ENCODE measurements at places on chromosomes 12 and 14.

- no peak for DNase-seq
Measured at GRCh38 chr12:14560904-14561574, 6.6 kb downstream of the PLBD1 start.

GRCh38 chr14:36028218-36028617, 148.3 kb downstream of the PTCSC3 start:
- DNase-seq, result no peak

DNA sequence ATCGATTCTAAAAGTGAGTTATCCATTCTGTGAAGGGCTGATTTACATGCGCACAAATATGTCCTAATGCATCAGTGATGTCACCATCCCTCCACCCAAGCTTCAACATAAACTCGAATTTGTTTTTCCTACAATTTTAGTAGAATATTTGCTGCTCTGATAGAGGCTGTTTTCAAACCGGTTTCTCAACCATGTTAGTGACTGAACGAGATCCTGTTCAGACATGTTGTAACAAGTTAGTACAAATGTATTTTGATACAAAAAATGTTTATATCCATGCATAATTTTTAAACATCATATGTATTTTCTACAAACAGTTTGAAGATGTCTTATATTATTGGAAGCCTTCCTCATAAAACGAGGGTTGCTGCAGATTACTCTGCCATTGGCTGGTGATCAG, 12.7 kb upstream of the PRB2 start:
- no peak for DNase-seq

GRCh38 chr14:99821519-99822508, 28.6 kb downstream of the EML1 start:
- no peak for DNase-seq

GRCh38 chr12:87363497-87364084, 665.6 kb downstream of the C12orf50 start:
- DNase-seq, result no peak

DNA sequence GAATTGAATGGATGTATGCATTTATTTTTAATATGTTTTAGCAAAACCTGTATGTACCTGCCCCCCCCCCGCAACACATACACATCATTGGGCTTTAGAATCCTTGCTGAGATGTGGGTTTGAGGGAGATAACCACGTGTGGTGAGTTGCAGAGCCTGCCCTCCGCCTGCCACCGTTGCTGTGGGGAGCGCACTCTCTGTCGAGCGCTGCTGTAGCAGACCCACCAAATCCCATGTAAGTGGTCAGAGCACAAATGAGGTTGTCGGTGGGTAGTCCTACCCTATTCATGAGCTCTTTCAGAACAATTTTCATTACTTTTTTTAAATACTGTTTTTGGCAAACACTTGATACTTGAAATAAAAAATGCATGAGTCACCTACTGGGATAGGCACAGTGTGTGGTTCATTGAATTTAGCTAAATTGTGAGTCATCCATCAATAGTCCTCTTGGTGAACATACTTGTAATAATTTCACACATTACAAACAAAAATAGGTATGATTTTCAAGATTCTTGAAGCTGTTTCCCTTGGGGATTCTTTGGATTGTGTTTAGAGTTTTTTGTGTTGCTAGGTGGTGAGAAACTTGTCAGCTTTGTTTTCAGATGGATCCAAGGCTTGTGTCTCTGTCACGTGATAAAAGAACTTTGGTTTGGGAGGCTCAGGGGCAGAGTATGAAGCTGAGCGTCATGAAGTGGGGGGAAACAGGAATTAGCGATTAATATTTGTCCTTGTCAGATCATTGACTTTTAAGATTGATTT, 107.6 kb downstream of the PTCSC3 start:
- no peak for DNase-seq

- no peak for DNase-seq
Measured at GRCh38 chr12:15056218-15056617, 83.4 kb downstream of the PDE6H start.

- no peak for DNase-seq
Measured at GRCh38 chr14:67908052-67908754, 88.6 kb downstream of the RAD51B start.

- DNase-seq, result no peak
Measured at GRCh38 chr14:56379956-56380355, 199.6 kb upstream of the TMEM260 start.

GRCh38 chr12:41221491-41221890, 33.4 kb downstream of the PDZRN4 start:
- no peak for DNase-seq

GRCh38 chr12:99498756-99499155, 148.8 kb upstream of the GARIN6 start:
- no peak for DNase-seq

DNA sequence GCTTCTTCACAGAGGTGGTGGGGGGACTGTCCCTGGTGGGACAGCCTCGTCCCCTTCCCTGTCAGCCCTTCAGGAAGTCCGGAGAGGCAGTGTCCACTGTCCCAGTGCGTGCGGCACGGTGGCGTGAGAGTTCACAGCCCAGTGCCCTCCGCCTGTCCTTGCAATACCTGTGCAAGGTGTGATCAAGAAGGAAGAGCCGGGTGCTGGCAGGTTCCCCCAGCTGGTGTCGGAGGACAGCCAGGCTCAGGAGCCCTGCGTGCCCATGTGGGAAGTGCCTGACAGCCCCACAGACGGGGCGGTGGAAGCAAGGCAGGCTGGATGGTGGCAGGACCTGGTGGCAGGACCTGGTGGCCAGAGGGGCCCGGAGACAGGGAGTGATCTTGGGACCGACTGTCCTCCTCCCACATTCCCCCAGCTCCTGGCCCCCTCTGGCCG, 16.4 kb downstream of the NOC4L start:
- DNase-seq, result no peak

DNA sequence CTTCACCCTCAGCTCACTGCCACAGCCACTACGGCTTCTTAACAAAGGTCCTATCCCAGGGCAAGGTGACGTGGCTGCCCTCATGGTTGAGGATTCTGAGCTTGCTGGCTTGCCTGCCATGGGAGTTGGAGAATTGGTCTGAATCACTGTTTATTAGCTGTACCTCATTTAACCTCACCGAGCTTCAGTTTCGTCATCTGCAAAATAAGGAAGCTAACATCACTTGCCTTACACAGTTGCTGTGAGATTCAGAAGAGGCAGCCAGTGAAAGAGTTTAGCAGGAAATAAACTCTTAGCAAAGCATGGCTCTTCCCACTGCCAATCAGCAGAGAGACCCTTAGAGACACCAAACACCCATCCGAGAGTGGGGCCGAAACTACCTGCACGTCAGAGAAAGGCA, 90.1 kb upstream of the KCNA1 start:
- DNase-seq, result no peak

- DNase-seq, result no peak
Measured at GRCh38 chr12:29731591-29731990, 52.2 kb downstream of the TMTC1 start.

DNA sequence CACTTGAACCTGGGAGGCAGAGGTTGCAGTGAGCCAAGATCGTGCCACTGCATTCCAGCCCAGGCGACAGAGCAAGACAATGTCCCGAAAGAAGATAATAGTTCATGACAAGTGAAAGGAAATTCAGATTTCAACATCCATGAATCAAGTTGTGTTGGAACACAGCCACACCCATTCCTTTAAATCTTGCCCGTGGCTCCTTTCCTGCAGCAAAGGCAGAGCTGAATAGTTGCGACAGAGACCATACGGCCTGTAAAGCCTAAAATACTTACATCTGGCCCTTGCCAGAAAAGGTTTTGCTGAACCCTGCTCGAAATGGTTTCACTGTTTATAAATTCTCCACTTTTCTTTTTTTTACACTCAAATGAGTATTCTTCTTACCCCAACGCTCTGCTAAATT, 17.7 kb upstream of the ITPK1 start:
- DNase-seq, result no peak

- no peak for DNase-seq
Measured at GRCh38 chr12:48693572-48693971, 11.5 kb upstream of the KANSL2 start.

DNA sequence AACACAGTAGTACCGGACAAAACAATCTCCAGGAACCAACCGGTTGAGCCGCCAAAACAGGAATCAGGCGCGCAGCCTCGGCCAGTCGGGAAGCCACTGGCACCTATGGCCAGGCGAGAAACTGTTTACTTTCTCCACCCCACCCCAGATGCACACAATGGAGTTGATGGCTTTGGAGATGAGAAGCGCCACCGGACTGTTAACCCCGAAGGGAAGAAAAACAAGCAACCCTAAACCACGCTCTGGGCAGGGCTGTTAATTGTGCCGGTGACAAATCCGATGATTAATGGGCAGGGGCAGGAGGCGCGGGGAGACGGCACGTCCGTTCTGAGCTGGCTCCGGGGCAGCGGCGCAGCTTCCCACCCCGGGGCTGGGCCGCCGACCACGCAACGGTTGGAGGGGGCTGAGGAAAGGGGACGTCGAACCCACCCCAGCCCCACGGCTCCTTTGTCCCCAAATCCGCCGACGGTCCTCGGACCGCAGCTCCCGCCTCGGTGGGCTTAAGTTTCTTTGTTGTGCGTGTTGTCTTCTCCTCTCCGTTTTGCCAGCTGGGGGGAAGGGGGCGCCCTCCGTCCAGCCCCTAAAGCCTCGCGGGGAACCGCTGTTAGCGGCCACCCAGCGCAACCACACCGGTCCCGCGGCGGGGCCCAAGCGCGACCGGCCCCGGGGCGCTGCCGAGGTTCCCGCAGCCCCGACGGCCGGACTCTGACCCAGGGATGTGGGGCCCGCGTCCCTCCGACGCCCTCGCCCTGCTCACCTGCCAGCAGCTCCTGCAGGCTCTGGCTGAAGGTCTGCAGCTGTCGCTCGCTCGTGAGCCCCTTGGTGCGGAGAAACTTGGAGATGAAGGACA, 790 bp downstream of the BTG1 start:
- DNase-seq, result peak; percentile 34

- no peak for DNase-seq
Measured at GRCh38 chr12:106152334-106152733, 13.6 kb upstream of the NUAK1 start.

GRCh38 chr12:30074916-30075315, 291.2 kb upstream of the TMTC1 start:
- no peak for DNase-seq

- DNase-seq, result no peak
Measured at GRCh38 chr12:89932954-89933353, 224.3 kb upstream of the ATP2B1 start.

- DNase-seq, result no peak
Measured at GRCh38 chr12:42729535-42729900, 140.0 kb upstream of the PRICKLE1 start.

- no peak for DNase-seq
Measured at GRCh38 chr12:68119724-68120211, 39.8 kb downstream of the IFNG start.

Data from activated gamma-delta T cell (primary cell).